ENCODE measurements at places on chromosomes 16 and 17.
A peak's percentile ranks its signal among the peaks of the same experiment; 100 is the strongest.

GRCh38 chr17:78184351-78184750 is 2.5 kb downstream of the TK1 start:
- no peaks in the 10 kb centered on the region for H3K36me3 ChIP-seq
- DNase-seq: no peak
- no peaks in the 10 kb centered on the region for H3K4me1 ChIP-seq
- no peaks in the 10 kb centered on the region for H3K27me3 ChIP-seq
- H3K4me3 ChIP-seq: no peak overlapping the region

DNA sequence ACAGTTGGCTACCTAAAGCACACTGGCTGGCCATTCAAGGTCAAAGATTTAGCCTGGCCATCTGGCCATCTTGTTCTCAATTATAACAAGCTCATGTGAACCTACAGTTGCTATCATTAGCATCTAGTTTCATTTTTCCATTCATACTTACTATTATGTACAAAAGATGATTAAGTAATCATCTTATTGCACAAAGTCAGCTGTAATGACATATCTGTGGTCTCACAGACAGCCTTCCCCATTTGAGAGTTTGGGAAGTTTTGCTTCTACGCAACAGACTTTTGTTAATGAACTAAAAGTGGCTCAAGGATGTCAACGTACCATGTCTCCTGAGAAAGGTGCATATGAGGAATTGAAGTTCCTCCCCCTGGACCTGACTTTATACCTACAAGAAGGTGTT is 51.3 kb downstream of the HS3ST3B1 start:
- H3K27me3 ChIP-seq: no peaks in the 10 kb centered on the region
- no peak overlapping the region for H3K4me3 ChIP-seq
- H3K36me3 ChIP-seq: no peaks in the 10 kb centered on the region

- no peaks in the 10 kb centered on the region for H3K36me3 ChIP-seq
- DNase-seq: peak; percentile 76
- H3K27ac ChIP-seq: peak overlapping the region; percentile 64
- H3K27me3 ChIP-seq: no peaks in the 10 kb centered on the region
Observed at GRCh38 chr16:57609541-57610401, 18.7 kb upstream of the ADGRG1 start.

- H3K27me3 ChIP-seq: no peaks in the 10 kb centered on the region
- DNase-seq: no peak
- no peaks in the 10 kb centered on the region for H3K36me3 ChIP-seq
- no peak overlapping the region for H3K27ac ChIP-seq
- H3K4me1 ChIP-seq: no peaks in the 10 kb centered on the region
Observed at GRCh38 chr16:4290236-4290830, 17.5 kb upstream of the TFAP4 start.

GRCh38 chr17:51456942-51457341 is 196.6 kb downstream of the UTP18 start:
- H3K36me3 ChIP-seq: no peaks in the 10 kb centered on the region
- H3K27me3 ChIP-seq: no peaks in the 10 kb centered on the region
- H3K27ac ChIP-seq: no peak overlapping the region

DNA sequence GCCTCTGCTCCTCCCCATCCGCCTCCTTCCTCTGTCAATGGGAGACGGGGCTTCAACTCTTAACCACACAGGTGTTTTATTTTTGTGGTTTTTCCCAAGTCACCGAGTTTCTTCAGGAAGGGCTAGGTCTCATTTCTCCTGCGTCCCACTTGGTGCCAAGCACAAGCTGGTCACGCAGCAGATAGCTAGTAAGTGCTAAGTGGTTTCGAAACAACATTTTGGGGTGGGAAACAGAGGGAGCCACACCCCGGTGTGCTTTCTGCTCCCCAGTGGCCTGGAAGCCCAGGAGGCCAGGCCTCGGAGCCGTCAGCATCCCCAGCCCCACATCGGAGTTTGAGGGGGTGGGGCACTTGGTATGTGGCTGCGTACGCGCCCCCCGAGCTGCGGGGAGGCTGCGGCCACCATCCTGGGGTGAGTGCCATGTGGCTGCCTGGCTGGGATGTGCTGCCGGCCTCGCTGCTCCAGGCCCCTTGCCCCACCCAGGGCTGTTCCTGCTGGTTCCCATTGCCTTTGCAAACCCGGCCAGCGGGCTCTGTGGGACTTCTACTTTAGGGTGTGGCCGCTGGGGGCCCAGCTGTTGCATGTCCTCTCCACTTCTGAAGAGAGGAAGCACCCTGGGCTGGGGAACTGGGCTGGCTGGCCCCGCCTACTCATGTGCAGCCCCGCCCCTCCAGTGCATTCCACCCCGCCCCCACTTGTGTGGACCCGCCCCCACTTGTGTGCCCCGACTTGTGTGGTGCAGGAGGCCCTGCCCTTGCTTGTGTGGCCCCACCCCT is 55.6 kb downstream of the BAIAP2 start:
- no peak overlapping the region for H3K27ac ChIP-seq
- no peak overlapping the region for H3K4me3 ChIP-seq
- no peaks in the 10 kb centered on the region for H3K27me3 ChIP-seq
- peak; percentile 17 for DNase-seq
- H3K4me1 ChIP-seq: peaks cover 12% of the 10 kb centered on the region
- peaks cover 17% of the 10 kb centered on the region for H3K36me3 ChIP-seq

DNA sequence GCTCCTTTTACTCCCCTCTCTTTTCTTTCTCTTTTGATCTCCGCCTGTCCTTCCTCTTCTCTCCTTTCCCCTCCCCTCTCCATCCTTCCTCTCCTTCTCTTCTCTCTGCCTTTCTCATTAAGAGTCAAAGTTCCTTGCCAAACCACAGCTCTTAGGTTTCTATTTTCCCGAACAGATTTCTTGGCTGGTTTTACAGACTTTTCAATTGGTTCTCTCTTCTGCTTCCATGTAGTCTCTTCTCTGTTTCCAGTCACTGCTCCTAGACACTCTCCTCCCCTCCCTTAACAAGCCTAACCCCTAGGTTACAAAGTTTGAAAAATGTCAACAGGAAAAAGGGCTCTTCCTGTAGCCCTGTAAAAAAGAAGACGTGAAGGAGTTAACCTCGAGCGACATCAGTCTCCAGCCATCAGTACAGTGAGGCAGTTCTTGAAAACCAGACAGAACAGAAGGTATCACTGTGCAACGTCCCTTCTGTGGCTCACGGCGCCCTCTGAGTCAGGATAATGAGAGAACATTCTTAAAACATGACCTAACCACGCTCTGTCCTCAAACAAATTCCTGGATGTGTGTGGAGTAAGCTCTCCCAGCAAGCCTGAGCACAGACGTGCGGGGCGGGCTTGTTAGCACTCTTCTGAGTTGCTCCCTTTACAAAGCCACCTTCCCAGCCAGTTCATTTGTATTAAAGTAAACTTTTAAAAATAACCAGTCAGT is 11.6 kb upstream of the MARCHF10 start:
- H3K36me3 ChIP-seq: no peaks in the 10 kb centered on the region
- H3K27ac ChIP-seq: peak overlapping the region; percentile 52
- no peak for DNase-seq
- H3K27me3 ChIP-seq: no peaks in the 10 kb centered on the region

DNA sequence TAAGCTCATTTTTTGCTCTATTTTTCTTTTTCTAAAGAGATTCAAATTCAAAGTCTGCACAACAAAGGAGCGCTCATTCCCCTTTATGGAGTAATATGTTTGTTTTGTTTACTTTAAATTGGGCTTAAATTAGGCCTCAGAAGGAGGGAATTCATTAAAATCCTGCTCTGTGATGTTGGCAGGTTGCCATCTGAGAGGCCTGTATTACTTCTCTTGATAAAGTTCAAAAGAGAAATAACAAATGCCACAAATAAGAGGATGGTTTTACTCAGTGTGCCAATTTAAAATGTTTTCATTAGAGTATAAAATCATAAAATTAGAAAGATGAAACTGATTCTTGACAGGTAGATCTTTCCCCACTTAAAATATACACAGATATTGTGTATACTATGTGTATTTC is 54.5 kb upstream of the HLF start:
- no peaks in the 10 kb centered on the region for H3K4me1 ChIP-seq
- no peak overlapping the region for H3K27ac ChIP-seq
- H3K27me3 ChIP-seq: no peaks in the 10 kb centered on the region
- no peak overlapping the region for H3K4me3 ChIP-seq

GRCh38 chr16:63426275-63426870 is 1390.1 kb upstream of the CDH8 start:
- no peak overlapping the region for H3K27ac ChIP-seq
- no peak overlapping the region for H3K4me3 ChIP-seq
- no peaks in the 10 kb centered on the region for H3K36me3 ChIP-seq
- DNase-seq: no peak
- H3K27me3 ChIP-seq: no peaks in the 10 kb centered on the region

GRCh38 chr16:11506741-11507305 is 79.9 kb downstream of the LITAF start:
- DNase-seq: no peak
- H3K27me3 ChIP-seq: no peaks in the 10 kb centered on the region
- no peaks in the 10 kb centered on the region for H3K4me1 ChIP-seq
- H3K4me3 ChIP-seq: peak overlapping the region; percentile 20
- no peaks in the 10 kb centered on the region for H3K36me3 ChIP-seq

DNA sequence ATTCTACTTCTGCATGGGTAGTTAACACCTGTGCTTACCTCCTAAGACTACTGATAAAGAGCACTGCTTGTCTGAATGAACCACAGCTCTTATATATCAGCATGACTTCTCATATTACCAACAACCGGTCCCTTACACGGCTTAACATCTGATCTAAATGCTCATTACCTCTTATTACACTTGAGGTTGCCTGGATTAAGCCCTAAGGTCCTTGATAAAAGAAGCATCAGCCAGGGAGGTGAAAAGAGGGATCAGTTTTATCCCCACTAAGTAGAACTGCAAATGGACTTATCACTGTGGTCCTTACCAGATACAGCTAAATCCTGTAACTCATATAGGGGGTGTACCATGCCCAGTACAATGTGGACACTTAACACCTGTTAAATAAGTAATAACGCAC is 8.2 kb upstream of the RSKR start:
- H3K36me3 ChIP-seq: no peaks in the 10 kb centered on the region
- no peak overlapping the region for H3K27ac ChIP-seq
- no peaks in the 10 kb centered on the region for H3K4me1 ChIP-seq
- DNase-seq: no peak
- no peak overlapping the region for H3K4me3 ChIP-seq

GRCh38 chr17:72510351-72511016 is 389.7 kb downstream of the SOX9 start:
- no peak for DNase-seq
- no peaks in the 10 kb centered on the region for H3K27me3 ChIP-seq
- no peak overlapping the region for H3K4me3 ChIP-seq
- no peaks in the 10 kb centered on the region for H3K4me1 ChIP-seq

GRCh38 chr16:88298833-88299745 is 83.7 kb upstream of the ZNF469 start:
- no peaks in the 10 kb centered on the region for H3K4me1 ChIP-seq
- H3K27ac ChIP-seq: no peak overlapping the region
- H3K27me3 ChIP-seq: no peaks in the 10 kb centered on the region
- no peak for DNase-seq

DNA sequence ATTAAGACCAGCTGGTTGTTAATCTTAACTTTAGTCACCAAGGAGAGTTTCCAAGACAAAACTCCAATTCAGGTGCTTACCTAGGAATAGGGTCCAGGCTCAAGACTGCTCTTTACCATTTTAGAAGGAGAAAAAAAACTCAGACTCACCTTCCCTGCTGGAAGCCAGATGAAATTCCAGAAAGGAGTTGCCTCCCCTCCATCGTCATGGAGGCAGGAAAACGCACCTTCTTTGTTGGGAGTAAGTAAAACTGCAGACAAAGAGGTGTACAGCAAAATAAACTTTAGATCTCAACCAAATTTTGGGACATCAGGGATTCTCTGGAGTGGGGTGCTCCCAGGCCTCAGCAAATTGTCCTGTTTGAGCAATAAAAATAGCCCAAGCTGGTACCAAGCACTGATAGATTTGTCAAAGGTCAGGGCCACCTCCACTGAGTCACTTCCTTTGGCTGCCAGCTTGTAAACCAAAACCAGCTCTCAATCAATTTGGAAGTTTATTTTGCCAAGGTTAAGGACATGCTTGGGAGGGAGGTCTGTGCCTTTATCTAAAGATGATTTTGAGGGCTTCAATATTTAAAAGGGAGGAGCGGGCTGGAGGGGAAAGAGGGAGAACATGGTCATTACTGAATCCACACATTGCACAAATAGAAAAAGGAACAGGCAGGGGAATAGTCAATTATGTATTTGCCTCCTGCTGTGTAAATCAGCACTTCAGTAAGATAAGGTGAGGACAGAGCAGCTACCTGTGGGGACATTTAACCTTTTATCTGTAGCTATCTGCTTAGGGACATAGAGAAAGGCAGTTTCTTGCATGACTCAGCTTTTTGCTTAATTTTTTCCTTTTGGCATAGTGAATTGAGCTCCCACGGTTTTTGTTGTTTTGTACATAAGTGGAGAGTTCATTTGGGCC is 1.5 kb upstream of the ALDH3A2 start:
- DNase-seq: no peak
- H3K36me3 ChIP-seq: no peaks in the 10 kb centered on the region
- H3K27ac ChIP-seq: peak overlapping the region; percentile 95
- peaks cover 39% of the 10 kb centered on the region for H3K4me1 ChIP-seq
